ENCODE measurements at places on chromosomes 7 and 10.

- DNase-seq = no peak
Observed at GRCh38 chr10:92662848-92663247, 26.9 kb upstream of the HHEX start.

DNA sequence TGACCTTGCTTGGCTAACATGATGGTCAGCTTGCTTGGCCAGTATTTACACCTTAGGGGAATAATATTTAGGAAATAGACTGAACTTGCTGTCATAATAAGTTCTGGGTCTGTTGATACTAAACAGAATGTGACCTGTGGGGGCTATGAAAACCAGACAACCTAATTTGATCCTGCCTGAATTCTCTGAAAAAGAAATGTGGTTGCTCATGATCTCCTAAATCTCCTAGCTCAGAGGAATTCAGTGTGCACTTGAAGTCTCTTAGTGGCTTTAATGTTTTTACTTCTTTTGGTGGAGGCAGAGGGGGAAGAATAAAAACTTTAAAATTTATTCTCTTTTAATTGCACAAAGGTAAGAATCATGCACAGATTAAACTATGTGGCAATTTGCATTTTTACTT, 205.2 kb downstream of the SEC23IP start:
- no peak for DNase-seq

DNA sequence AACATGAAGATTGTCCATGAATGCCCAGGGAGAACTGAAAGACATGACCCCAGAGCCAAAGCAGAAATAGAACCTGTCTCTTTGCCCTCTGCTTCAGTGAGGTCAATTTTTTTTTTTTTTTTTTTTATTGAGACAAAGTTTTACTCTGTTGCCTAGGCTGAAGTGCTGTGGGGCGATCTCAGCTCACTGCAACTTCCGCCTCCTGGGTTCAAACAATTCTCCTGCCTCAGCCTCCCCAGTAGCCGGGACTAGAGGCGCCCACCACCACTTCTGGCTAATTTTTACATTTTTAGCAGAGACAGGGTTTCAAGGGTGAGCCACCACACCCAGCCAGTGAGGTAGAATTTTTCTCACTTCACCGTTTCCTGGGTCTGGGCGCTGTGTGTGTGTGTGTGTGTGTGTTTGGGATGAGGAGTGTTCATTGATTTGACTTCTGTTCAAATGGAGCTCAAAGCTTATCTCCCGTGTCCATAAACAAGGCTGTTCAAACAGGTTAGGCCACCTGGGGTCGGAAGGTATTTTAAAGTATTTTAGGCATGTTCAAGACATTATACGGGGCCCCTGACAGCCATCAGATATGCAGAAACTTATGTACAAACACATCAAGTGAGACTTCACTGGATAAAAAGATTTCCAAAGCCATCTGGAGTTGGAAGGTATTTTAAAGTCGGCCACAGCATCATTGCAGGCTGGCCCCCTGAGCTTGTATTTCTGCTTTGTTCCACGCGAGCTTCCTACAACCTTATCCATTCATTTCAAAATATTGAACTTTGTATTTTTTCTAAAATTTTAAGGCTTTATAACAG, 93.8 kb downstream of the MAP3K8 start:
- DNase-seq = no peak

- DNase-seq = no peak
Observed at GRCh38 chr10:117768333-117769042, 225.9 kb downstream of the EMX2 start.

GRCh38 chr10:119371704-119372663, 164.6 kb downstream of the GRK5 start:
- no peak for DNase-seq

GRCh38 chr7:124712017-124712416, 53.6 kb downstream of the GPR37 start:
- DNase-seq = no peak

- DNase-seq = no peak
Observed at GRCh38 chr7:2082139-2082998, 150.4 kb downstream of the MAD1L1 start.

DNA sequence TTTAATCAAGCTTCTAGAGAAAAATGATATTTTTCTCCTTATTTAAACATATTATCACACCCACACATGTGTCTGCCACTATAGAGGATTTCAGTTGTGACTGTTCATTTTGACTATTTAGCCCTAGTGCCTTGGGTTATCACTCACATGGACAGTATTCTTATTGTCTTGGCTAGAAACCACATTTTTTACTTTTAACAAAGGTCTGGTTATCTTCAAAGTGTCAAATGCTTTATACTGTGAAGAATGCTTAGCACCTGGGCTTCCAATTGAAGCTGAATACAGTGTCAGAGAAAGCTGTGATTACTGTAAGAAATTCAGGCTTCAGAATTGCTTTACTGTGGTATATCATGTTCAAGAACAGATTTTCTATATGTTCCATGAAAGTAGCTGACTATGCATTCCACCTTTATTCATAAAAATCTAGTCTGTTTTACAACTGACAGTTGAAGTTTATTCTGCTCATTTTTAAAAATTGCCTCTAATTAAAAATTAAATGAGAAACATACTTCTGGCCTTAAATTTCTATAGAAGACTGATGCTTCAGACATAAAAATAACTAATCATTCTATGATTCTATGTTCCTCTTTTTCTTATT, 278.6 kb downstream of the SEMA3D start:
- DNase-seq = no peak

GRCh38 chr7:74183653-74184450, 9.7 kb downstream of the EIF4H start:
- DNase-seq = no peak

Measured in activated CD4-positive, alpha-beta T cell treated with anti-CD3 and anti-CD28 coated beads, Interleukin-2, amount 50 U/mL, for 4 hours (primary cell).